ENCODE measurements at places on chromosomes 6 and 20.
A peak's percentile ranks its signal among the peaks of the same experiment; 100 is the strongest.

DNA sequence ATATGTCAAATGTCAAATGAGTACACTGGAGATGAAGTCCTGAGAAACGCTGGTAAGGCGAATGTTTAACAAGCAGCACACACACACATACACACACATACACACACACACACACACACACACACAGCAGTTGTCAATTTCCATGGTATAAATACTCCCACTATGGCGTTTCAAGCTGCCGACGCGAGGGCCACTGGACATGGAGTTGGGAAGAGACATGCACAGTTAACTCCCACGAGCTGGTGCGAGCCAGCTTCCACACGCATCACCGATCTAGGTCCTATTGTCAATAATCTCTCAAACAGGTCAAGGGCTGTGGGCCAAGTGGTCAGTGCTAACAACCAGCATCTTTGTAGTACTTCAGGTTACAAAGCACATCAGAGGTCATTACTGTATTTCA lies 58.9 kb downstream of the TRERF1 start:
- DNase-seq, result no peak

DNA sequence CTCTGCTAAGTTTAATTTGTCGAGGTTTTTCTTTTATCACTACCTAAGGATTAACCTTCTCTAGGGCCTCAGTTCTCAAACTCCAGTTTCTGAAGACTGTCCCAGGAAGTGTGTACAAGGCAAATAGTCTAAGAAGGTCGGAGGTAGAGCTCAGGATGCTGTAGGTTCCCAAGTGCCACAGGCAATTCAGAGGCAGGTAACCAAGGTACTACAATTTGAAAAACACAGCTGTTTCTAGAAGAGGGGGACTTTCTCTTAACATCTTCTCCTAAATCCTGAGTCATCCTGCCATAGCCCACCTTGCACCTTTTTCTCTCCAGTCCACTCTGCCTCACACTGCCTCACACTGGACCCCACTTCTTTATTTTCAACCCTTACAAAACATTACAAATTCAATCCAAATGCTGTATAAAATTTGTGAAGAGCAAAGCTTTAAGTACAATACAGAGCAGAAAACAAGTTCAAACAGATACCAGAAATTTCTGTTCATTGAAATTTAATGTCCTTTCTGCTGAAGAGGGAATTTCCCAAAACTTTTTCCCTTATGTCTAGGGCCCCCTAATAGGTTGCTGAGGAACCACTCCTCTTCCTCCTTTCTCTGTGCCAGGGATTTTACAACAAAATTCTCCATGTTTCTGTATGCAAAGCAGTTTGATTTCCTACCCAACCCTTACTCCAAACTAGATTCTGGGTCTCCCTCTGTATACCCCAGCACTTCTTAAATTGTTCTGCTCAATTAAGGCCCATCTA lies 43.0 kb downstream of the FRK start:
- DNase-seq, result no peak

DNA sequence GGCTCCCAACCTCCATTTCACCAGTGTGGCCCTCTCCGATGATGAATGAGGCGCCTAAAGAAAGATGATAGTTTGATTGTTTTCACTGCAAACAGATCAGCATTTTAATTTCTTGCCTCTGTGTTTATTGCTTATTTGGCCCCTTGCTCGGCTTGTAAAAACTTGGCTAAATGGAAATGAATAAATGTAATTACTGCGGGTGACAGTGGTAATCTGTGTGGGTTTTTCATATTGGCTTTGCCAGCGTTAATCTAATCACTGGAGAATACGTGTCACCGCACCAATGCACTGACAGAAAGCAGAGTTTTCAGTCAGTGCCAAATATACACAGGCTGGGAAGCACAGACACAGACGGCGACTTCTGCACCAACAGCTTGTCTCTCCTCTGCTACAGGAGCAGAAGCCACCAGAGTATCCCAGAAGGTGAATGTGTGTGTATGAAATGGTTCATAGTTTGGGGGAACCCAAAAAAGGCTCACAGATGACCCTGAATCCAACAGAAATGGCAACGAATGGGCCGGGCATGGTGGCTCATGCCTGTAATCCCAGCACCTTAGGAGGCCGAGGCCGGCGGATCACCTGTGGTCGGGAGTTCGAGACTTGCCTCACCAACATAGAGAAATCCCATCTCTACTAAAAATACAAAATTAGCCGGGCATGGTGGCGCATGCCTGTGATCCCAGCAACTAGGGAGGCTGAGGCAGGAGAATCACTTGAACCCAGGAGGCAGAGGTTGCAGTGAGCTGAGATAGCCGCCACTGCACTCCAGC lies 534.0 kb downstream of the PKHD1 start:
- DNase-seq, result no peak

DNA sequence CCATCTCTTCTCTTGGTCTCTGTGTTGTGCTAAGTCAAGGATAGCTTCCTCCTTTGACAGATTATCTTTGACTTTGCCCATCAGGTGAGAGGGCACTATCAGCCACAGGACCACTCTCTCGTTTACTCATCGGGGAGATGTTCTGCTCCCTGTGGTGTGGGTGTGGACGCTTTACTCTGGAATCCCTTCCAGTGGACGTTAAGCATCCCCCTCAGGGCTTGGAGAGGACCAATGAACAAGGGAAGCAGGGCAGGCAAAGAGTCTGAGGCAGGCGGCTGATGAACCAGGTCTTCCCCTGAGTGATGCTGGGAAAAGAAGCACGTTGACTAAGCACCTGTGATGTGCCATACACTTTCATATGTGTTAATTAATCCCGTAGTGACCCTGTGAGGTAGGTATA lies 21.0 kb upstream of the RNF24 start:
- DNase-seq, result no peak

DNA sequence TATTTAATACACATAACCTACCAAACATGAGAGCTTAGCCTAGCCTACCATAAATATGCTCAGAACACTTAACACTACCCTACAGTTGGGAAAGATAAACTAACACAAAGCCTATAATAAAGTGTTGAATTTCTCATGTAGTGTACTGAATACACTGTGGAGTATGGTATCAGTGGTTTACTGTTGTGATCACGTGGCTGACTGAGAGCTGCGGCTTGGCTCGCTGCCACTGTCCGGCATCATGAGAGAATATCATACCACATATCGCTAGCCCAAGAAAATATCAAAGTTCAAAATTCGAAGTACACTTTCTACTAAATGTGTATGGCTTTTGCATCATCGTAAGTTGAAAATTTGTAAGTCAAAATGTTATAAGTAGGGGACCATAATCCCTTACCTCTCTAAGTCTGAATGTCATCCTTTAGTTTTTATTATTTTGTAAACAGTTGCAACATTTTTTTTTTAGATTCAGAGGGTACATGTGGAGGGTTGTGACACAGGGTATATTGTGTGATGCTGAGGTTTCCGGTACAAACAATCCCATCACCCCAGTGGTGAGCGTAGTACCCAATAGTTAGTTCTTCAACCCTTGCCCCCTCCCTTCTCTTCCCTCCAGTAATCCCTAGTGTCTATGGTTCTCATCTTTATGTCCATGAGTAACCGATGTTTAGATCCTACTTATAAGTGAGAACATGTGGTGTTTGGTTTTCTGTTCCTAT lies 14.6 kb upstream of the TAAR1 start:
- no peak for DNase-seq

DNA sequence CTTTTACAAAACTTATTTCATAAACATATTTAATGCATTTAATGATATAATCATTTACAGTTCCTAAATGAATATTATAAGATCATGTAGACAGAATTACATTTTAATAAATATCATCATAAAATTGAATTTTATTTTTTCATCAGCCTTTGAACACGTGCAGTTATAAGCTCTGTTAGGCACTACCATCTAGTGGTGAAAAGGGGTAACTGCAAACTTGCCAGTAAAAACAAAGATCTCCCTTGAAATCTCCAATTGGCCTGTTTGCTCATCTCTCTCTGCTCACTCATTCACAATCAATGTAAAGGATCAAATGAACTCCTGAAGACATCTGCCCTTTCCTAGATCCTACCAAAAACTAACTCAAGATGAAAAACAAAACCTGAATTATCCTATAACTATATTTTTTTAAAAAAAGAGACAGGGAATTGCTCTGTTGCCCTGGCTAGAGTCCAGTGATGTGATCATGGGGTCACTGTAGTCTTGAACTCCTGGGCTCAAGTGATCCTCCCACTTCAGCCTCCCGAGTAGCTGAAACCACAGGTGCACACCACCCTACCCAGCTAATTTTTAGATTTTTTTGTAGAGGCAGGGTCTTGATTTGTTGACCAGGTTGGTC lies 31.7 kb downstream of the SAMHD1 start:
- DNase-seq, result peak; percentile 72

- no peak for DNase-seq
Measured at GRCh38 chr6:48809245-48809644, 653.8 kb downstream of the MMUT start.

DNA sequence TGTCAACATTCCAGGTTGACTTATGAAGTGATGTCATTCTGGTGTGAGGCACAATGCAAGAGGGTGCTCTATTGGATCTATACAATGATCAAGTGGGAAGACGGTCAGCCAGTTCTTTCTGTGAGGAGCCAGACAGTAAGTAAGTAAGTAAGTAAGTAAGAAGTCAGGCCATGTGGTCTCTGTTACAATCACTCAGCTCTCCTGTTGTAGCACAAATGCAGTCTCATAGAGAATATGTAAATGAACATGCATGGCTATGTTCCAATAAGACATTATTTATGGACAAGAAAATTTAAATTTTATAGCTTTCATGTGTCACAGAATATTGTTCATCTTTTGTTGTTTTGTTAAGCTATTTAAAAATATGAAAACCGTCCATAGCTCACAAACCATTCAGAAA lies 399.7 kb downstream of the BTBD3 start:
- DNase-seq, result no peak

DNA sequence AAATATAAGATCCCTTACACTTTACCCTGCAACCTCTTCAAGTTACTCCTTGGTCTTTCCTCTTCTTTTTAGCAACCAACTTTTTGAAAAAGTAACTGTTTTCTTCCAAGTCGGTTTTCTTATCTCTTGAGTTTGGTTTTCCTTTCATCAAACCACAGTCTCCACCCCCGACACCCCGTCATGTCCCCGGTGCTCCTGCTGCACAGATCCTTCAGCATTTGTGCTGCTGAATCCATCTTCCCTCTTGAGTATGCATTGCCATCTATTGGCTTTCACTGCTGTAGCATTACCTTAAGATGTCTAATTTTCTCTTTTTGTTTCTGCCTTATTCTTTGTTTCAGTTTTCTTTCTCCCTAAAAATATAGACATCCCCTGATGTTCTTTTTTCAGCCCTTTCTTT lies 11.9 kb upstream of the TNFRSF21 start:
- DNase-seq, result no peak

DNA sequence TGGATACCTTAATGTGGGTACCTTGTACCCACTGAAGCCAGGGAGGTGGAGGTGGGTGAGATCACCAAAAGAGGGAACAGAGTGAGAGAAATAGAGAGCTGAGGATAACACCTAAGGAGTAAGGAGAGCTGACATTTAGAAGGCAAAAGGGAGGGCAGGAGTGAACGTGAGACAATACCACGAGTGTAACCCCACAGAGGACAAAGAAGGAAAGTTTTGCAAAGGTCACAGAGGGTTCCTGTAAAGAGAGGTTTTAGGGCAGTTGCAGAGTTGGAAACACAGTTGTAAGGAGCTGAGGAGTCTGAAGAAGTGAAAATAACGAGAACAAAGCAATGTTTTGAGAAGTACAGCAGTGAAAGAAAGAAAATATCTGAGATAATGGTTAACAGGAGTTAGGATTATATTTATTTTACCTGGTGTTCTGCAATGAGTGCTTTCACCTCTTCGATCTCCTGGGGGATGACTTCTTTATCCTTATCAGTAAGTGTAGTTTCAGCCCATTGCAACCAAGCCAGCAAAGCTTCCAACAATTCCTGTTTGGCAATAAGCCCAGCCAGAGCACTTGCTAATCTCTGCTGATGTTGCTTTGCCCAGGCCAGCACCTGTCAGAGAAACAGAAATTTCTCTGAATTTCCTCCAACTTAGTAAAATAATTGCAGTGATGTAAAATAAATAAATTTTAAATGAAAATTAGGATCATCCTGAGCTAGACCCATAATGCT lies 166.8 kb downstream of the DST start:
- no peak for DNase-seq

DNA sequence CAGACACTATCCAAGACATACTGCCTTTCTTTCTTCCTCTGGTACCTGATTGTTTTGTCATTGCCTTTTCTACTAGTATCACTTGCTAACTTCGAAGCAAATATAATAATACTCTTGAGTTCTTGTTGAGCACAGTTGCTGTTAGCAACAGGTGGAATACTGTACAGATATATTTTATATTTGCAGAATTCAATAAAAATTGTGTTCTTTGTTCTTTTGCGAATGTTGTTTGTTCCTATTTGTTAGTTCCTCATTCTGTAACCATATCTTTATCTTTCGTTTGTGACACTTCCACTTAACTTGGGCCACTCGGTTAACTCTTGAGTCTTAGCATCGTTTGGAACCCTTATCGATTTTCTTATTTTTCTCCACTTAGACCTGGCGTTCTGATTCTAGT lies 868 bp downstream of the CYB5R4 start:
- DNase-seq, result no peak

DNA sequence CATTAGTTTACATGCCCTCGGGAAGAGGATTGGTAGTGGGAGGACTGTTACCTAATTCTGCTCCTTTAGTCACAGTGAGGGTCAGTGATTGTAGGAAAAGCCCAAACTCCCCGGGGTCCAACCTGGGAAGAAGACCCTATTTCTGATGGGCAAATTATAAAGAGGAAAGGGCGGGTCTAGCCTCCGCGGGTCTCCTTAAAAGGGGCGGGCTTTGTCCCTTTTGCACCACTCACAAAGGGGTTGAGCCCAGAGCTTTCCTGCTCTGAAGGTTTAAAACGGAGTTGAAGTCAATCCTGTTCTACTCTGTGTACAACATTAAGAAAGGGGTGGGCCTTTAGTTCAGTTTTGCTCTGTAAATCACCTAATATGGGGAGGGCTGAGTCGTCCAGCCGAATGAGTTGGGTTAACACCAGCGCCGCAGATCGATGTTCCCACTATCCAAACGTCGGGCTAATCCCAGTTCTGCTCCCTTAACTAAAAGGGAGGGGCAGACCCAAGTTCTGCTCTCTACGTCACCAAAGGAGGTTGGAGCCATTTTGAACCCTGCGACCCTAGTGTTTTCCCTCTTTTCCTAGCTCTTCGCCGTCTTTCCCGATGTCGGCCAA lies 920 bp upstream of the RNF5 start:
- DNase-seq, result no peak
